ENCODE measurements at places on chromosomes 7 and 10. TPM values are rescaled to one million over a fixed set of nuclear protein-coding genes. Genes with fewer than 3 reads are reported as not detected.

DNA sequence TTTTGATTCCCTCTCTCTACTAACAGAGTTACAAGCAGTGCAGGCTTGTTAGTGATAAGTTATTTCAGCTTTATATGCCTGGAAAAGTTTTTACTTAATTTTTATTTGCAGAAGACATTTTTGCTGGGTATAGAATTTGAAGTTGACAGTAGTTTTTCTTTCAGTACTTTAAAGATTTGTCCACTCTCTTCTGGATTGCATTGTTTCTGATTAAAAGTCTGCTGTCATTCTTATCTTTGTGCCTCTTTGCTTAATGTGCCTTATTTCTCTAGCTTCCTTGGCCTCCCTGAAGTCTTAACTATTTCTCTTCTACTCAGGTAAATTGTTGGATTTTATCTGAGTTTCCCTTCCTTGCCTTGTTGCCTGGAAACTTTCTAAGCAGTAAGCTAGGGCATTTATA is 36.2 kb downstream of the PLCE1 start:
- DNase-seq, result no peak

Gene OR2A7
- 10.8 TPM for total RNA-seq

- peak; percentile 50 for DNase-seq
Measured at GRCh38 chr10:930625-931325, 730 bp downstream of the LARP4B start.

GRCh38 chr10:113681533-113682470 is 2.1 kb downstream of the CASP7 start:
- no peak for DNase-seq

Gene GPR26
- total RNA-seq, result not detected

- DNase-seq, result no peak
Measured at GRCh38 chr10:133273534-133274143, 3.0 kb downstream of the ADAM8 start.
